ENCODE measurements at places on chromosomes 3 and 15. TPM values are rescaled to one million over a fixed set of nuclear protein-coding genes. Genes with fewer than 3 reads are reported as not detected.

Gene CLRN1
- not detected for total RNA-seq

Gene TMEM212
- total RNA-seq, result not detected

Gene LMOD3
- total RNA-seq, result 0.22 TPM

Gene ACKR2
- total RNA-seq, result 1.1 TPM

Gene FBXO40
- total RNA-seq, result not detected

Gene ALG1L2
- 2.0 TPM for total RNA-seq

Gene TMF1
- 35.1 TPM for total RNA-seq

Gene OTOL1
- not detected for total RNA-seq

Gene FYTTD1
- total RNA-seq, result 30.0 TPM

Gene OSBPL10
- total RNA-seq, result 49.8 TPM

Gene SMCO1
- not detected for total RNA-seq

Gene MYEF2
- total RNA-seq, result 22.3 TPM

Gene FSTL1
- 104 TPM for total RNA-seq

Gene ROBO2
- total RNA-seq, result 6.4 TPM

Gene THRB
- total RNA-seq, result 16.6 TPM

Gene UBXN7
- 55.2 TPM for total RNA-seq

Gene GRK7
- not detected for total RNA-seq

Gene SKIL
- 32.8 TPM for total RNA-seq

Gene TTLL13
- not detected for total RNA-seq

Gene CTXN2
- not detected for total RNA-seq

Gene CKMT1A
- not detected for total RNA-seq

Gene IL12A
- 5.2 TPM for total RNA-seq

Gene SGO1
- total RNA-seq, result 5.7 TPM

Gene ANO10
- 18.8 TPM for total RNA-seq

Measured in spleen (tissue), 13 donors.